Suprapubic skin (tissue), 4 donors: ENCODE measurements at places on chromosomes 4 and X. TPM values are rescaled to one million over a fixed set of nuclear protein-coding genes. Genes with fewer than 3 reads are reported as not detected.

GRCh38 chr4:174088795-174089194, 194.7 kb downstream of the FBXO8 start:
- DNase-seq, result no peak

- no peak for DNase-seq
Observed at GRCh38 chr4:10808591-10808990, 124.0 kb upstream of the CLNK start.

- no peak for DNase-seq
Observed at GRCh38 chrX:48960291-48960690, 2.9 kb upstream of the OTUD5 start.

DNA sequence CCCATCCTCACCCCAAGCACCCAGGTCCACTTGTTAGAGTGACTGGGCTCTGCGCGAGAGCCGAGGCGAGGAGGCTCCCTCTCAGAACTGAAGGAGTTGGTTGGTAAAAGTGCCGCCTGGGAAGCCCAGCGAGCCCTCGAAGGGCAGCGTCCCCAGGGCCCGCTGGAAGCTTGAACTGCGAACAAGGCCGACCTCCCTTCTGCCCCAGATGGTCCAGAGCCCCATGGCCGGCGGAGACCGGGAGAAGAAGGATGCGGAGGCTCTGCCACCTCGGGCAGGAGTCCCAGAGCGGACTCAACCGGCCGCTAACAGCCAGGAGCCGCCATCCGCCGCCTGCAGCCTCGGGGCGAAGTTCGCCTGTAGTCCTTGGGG, 116.3 kb upstream of the TEX13C start:
- peak; percentile 70 for DNase-seq

Gene PCDH18
- 11.5 TPM for total RNA-seq

Gene TKTL1
- total RNA-seq, result 0.34 TPM
